ENCODE measurements at places on chromosomes 1 and 21. TPM values are rescaled to one million over a fixed set of nuclear protein-coding genes. Genes with fewer than 3 reads are reported as not detected.
A peak's percentile ranks its signal among the peaks of the same experiment; 100 is the strongest.

DNA sequence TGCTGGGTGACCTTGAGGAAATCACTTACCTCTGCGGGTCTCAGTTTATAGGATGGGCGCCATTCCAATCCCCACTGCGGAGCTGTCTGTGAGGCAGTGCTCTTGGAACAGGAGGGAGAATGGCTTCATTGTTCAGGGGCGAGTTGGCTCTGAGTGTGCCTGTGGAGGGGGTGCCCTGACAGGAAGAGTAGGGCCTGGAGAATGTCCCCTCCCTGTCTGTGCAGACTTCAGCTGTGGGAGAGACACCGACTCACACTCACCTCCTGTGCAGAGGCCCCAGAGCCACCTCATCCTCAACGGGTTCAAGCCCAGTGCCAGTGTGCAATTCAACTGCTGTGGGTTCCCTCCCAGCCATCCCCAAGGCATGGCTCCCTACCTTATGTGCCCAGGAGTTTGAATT, 17.1 kb downstream of the ADORA1 start:
- DNase-seq, result no peak

DNA sequence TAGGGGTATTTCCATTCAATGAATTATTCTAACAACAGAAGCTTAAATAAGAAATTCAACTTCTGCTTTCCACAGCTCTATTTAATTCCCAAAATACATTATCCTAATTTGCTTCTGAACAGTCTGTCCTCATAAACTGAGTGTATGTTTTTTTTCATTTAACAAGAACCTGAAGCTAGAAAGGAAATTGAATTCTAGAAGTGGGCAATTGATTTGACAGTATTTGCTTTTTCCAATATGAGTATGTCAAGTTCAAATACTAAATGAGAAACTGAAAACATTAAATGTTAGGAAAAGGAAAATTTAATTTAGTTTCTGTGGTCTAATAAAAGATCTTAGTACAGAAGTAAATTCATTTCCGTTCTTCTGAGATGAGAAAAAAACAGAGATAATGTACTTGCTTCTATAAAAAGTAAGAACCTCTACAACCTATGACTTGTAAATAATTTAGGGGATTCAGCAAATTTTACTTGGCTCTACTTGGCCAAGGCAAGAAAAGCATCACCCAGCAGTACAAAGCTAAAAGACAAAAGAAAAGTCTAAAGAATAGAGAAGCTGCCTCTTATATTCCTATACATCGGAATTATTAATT, 31.1 kb downstream of the RAB3GAP2 start:
- no peak for DNase-seq

DNA sequence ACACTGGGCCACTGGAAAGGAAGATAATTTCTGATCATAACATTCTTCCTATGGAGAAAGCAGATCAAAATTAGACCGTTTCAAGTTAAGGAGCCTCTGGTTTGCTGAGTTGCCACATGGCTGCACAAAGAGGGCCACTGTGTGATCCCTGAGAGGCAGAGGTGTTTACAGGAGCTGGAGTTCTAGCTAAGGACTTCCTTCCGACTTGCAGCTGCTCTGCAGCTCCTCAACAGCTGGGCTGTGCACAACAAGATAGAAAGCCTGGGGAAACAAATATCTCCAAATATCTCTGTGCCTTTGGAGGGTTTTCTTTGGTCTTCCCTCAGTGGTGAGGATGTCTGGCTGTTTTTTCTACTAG, 26.8 kb downstream of the GADD45A start:
- DNase-seq, result no peak

DNA sequence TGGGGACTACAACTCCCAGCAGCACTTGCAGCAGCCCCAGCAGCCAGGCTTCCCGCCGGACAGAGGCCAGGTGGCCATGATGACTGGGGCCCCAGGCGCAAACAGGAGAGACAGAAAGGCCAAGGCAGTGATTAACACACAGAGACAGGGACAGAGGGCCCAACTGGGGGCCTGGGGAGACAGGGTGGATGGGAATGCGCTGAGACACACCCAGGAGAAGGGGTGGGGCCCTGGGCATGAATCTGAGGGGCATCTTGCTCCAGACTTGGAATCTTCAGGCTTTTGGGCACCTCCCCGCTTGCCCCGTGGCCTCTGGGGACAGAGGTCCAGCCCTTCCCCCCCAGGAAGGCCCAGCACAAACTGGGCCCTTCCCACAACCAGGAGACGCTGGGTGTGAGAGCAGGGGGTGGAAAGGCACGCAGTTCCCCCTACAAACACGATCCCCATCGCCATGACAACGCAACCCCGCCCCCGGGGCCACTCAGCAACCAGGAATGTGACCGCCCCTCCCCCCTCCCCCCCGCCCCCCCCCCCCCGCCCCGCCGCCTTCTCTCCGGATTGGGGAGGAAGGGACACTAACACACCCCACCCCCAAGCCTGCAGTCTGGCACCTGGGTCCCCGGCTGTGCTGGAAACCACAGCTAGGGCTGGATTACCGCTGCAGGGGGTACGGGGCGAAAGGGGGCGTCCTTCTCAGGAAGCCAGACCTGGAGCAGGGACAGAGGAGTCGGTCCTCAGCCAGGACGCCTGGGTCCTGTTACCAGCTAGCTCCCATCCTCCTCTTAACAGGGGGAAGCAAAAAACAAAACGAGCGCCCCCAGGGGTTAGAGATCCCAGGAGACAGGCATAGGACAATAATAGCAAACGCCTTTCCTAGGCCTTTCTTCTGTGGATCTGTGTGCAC, 4.5 kb downstream of the HDGF start:
- peak; percentile 84 for DNase-seq

Gene RAB29
- total RNA-seq, result 40.6 TPM

GRCh38 chr1:36154765-36155407, 1.1 kb upstream of the MAP7D1 start:
- DNase-seq, result no peak

- peak; percentile 79 for DNase-seq
Measured at GRCh38 chr1:172746091-172746949, 87.4 kb downstream of the FASLG start.

Measured in pulmonary artery endothelial cell (primary cell).